Stimulated activated CD8-positive, alpha-beta memory T cell treated with anti-CD3 and anti-CD28 coated beads, Interleukin-2, amount 100 ng/mL, for 48 hours (primary cell): ENCODE measurements at places on chromosomes 2 and 18.

- no peak for DNase-seq
Measured at GRCh38 chr2:36717603-36718266, 21.2 kb downstream of the VIT start.

- DNase-seq: no peak
Measured at GRCh38 chr2:36951027-36951518, 15.3 kb downstream of the STRN start.

DNA sequence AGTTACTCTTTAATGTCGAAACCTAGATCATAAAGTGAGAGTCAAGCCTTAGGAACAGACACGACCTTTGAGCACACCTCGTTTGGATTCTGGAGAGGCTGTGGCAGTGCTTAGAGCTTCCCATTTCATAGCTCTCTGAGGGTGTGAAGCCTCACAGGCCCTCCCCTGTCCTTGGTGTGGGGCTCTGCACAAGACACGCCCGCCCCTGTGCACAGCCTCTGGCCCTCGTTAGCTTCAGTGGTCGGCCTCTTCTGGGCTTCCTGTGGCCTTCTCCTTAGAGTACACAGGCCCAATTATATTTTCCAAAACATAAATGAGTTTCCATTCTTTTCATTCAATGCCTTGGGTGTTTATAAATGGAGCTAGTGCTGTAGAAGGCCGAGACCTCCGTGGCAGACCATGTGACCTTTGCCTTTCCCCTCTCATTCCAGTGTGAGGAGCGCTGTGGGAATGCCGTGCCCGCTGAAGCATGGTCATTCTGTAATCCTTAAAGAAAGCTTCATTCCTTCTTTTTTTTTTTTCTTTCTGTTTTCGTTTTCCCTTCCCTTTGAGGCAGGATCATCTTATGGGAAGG is 208.6 kb downstream of the DCDC2C start:
- DNase-seq: no peak

DNA sequence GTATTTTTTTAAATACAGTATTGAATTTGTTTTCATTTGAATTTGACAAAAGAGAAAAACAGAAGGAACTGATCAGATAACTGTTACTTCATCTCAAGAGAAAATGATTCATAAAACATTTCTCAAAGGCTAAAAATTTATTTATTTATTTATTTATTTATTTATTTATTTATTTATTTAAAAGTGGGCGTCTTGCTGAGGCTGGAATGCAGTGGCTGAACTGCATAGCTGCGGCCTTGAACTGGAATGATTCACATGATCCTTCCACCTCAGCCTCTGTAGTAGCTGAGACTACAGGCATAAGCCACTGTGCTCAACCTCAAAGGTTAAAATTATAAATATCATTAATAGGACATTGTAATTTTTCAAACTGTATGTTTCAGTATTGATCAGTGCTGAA is 4.5 kb upstream of the PUM2 start:
- no peak for DNase-seq

GRCh38 chr2:179268277-179268925 is 3.8 kb upstream of the SESTD1 start:
- DNase-seq: no peak

DNA sequence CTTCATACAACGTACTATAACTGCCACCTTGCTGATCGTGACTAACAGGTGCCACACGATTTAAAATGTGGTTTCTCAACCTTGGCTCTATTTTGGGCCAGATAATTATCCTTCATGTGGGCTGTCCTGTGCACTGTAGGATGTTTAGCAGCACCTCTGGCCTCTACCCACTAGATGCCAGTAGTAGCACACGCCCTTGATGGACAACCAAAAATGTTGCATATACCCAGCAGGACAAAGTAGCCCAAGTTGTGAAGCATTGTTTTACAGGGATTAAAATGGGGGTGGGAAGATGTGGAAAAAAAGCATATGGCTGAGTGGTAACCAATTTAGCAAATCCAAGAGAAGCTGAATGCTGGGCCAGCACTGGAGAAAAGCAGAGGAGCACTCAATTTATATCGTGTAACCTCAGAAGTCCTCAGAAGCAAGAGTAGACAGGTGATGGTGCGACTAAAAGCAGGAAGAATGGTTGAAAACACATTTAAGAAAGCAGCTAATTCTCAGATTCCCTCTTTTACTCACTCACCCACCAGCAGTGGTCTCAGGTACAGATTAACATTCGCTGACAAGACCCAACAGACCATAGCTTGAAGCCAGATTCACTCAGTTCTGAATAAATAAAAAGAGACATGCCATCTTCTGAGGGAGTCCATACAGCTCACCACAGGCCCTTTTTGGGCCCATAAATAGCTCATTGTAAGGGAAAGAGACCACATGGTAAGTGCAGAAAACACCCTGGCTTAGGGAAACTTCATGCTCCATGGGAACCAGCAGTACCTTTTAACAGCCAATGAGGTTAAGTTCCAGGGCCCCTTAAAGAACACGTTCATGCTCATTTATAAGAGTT is 50.6 kb downstream of the RAPH1 start:
- DNase-seq: peak; percentile 5

DNA sequence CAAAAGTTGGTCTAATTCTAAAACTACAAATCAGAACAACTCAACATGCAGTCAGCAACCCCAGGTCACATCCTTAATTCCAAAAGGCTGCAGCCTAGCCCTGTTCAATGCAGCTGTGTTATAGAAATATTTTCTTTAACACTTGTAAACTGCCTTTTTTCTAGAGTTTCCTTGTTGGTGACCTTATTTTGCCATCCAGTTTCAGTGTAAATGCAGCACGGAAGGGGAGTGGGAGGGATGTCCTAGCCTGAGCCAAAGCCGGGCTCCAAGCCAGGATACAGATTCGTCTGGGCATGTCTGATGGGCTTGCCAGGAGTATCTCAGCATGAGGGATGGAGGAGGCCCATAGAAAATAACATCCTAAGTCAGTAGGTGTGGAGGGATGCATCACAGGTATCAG is 17.7 kb upstream of the SP3 start:
- DNase-seq: no peak

DNA sequence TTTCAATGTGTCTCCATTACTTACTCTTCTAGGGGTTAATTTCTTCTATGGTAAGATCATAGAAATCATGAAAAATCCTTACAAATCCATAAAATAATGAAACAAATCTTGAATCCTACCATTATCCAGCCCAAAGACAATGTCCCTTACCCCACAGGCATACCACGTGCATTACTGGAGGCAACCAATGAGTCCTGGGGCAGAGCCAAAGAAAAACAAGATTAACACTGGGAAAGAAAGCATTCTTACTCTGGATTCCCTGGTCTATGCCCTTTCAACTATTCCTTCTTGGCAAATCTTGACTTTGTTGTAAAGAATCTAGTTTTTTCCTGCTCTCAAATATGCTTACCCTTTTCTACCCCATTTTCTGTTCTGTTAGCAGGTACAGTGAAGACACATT is 3.1 kb upstream of the GALNT1 start:
- no peak for DNase-seq

DNA sequence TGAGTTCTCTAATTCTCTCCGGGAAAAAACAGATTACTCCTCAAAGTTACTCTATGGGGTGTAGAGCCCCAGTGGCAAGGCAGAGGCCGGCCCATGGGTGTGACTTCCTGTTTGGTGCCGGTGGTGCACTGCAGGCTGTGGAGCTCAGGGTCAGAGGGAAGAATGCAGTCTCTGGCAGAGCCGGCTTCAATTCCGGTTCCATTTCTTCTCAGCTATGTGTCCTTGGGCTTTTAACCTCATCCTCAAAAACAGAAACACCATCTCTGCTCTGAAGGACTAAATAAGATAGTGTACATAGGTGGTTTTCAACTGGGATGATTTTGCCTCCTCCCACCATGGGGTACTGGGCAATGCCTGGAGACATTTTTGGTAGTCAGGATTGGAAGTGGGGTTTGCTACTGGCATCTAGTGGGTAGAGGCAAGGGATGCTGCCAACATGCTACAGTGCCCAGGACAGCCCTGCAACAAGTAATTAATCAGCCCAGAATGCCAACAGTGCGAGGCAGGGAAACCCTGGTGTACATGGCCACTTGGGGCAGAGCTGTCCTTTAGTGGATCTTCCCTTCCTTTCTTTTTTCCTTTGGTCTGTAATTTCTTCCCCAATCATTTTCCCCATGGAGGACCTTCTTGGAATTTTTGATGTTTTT is 81.2 kb downstream of the INSIG2 start:
- DNase-seq: no peak
